ENCODE measurements at places on chromosomes 7 and 10.

DNA sequence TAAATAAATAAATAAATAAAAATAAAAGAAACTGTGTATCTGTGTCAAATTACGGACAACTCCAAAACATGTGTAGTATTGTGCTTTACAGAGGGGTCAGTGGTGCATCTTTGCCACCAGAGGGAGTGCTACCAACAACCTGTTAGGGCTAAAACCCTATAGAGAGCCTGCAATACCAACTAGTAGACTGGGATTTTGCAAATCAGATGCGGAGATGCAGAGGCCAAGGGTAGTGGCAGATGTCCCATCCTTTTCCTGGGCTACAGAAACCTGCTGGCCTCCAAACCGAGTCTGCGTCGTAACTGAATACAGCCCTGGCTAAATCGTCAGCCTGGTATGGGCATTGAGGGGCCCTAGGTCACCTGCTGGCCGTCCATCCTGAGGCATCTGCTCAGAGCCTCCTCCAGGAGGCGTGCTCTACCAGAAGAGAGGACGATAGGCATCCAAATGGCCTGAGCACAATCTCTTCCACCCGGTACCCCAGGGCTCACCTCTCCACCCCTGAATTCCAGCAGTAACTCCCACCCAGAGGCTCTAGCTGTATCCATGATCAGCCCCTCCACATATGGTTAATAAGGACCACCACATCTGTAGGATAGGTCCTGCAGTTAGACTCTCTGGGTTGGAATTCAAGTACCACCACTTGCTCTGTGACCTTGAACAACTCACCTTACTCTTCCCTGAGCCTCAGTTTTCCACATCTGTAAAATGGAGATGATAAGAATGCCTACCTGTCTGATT is 6.2 kb upstream of the RRP12 start:
- peak overlapping the region; percentile 62 for H3K27ac ChIP-seq
- DNase-seq, result peak; percentile 78
- H3K4me1 ChIP-seq, result peaks cover 16% of the 10 kb centered on the region

DNA sequence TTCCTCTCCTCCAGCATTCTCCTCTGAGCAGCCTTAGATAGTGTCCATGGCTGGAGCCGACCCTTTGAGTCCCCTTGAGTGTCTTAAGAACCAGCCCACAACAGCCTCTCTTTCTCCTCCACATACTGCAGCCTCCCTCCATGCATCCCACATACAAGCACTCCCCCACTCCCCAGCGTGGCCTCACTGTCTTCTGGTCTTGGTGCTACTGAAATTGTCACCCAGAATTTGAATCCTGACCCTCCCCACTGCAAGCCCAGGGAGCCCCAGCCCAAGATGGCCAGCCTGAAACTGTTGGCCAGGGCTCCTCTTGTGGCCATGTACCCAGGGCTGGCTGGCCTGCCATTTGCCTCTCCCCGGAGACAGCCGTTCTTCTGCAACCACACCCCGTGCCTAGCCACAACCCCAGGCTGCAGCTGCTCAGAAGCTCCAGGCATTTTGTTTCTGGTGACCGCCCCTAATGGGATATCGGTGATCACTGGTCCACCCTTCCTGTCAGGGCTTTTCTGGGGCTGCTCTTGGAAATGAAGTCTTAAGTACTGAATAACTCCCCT is 18.8 kb upstream of the SH2D4B start:
- H3K27me3 ChIP-seq, result no peaks in the 10 kb centered on the region
- peaks cover 17% of the 10 kb centered on the region for H3K4me1 ChIP-seq
- H3K4me3 ChIP-seq, result no peak overlapping the region
- peaks cover 67% of the 10 kb centered on the region for H3K36me3 ChIP-seq
- H3K27ac ChIP-seq, result peak overlapping the region; percentile 13
- DNase-seq, result peak; percentile 26

DNA sequence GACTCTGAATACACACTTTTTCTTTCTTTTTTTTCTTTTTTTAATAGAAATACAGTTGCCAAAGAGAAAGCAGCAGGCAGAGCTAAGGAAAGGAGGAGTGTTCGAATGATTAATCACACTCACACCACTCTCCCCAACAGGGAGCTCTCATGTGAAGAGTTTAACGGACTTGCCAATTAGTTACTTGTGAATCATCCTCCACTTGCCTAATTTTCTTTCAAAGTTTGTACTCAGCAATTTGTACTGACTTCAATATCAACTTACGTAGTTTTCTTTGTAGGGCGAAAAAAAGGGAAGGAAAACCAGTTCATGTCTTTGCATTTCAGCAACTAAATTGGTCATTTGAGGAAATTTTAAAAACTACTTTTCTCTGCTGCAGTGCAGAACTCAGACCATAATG is 109.2 kb downstream of the PIP4K2A start:
- no peak for DNase-seq
- peak overlapping the region; percentile 67 for H3K27ac ChIP-seq
- H3K4me3 ChIP-seq, result no peak overlapping the region
- H3K27me3 ChIP-seq, result no peaks in the 10 kb centered on the region

- no peaks in the 10 kb centered on the region for H3K4me1 ChIP-seq
- H3K27ac ChIP-seq, result no peak overlapping the region
- no peaks in the 10 kb centered on the region for H3K36me3 ChIP-seq
- DNase-seq, result no peak
- H3K27me3 ChIP-seq, result no peaks in the 10 kb centered on the region
Observed at GRCh38 chr7:141586878-141587277, 35.7 kb downstream of the AGK start.

DNA sequence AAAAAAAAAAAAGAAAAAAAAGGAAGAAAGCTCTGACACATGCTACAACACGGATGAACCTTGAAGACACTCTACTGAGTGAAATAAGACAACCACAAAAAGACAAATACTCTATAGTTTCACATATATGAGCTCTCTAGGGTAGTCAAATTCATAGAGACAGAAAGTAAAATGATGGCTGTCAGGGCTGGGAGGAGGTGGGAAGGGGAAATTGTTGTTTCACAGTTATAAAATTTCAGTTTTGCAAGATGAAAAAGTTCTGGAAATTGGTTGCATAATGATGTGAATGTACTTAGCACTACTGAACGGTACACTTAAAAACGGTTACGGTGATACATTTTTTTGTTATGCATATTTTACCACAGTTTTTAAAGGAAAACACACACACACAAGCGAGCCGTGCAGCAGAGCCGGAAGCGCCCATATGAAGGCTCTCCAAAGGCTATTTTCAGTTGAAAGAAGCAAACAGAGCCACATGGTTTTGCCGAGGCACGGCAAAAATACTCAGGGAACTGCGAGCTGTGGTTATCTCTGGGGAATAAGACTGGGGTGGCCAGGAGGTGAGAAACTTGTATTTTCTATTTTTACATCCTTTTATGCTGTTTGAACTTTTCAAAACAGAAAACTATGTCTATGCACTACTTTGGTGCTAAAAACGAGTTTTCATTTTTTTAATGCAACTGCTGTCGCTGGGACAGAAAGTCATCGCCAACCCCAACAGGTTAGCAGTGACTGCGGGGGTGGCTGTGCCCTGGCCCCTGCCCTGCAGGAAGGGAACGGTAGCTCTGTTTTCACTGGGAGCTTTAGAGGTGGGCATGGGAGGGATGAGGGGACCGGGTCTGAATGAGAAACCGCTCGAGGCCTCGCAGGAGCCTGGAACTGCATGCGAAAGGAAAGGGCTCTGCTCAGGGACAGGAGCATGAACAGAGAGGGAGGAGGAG is 132.9 kb downstream of the OAT start:
- peaks cover 9% of the 10 kb centered on the region for H3K4me1 ChIP-seq
- no peaks in the 10 kb centered on the region for H3K27me3 ChIP-seq
- no peak overlapping the region for H3K27ac ChIP-seq
- peak; percentile 21 for DNase-seq
- H3K4me3 ChIP-seq, result no peak overlapping the region

DNA sequence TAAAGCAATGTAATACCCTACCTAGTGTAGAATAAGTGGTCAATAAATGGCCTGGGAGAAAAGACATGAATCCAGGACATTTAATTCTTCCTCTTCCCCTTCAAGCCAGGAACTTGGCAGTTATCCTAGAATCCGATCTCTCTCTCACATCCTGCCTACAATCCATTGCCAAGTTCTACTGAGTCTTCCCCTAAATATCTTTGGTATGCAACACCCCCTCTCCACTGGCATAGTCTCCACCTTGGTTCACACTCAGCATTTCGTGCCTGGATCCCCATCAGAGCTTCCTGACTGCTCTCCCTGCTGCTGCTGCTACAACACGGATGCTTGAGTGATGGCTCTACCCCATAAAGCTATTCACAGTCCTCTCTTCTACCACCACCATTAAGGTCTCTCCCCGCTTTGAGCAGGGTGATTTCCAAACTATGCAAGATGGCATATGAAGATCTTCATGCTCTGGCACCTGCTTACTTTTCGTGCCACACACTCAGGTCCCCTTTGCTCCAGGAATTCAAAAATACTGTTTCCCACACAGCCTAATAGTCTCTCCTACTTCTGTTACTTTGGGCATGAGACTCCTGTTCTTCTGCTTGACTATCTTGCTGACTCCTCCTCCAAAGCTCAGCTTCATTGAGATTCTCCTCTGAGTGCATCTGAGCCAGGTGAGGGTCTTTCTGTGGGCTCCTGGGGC is 4.8 kb downstream of the ANK3 start:
- H3K4me3 ChIP-seq, result no peak overlapping the region
- no peaks in the 10 kb centered on the region for H3K27me3 ChIP-seq
- DNase-seq, result no peak
- no peaks in the 10 kb centered on the region for H3K36me3 ChIP-seq

DNA sequence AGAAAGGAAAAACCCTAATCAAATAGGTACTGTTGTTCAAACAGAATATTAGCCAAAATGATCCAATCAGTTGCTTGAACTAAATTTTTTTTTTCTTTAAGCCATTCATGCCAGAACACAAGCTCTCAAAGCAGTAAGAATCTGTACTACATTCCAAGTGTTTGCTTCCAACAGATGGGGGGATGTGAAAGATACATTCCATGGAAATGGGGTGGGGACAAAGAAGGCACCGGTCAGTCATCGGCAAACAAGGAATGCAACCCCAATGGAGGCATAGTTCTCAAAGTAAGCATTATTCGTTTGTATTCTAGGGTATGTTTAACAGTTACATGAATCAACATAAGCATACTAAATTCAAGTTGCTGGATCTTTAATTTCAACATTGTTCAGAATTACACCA is 32.5 kb downstream of the C10orf143 start:
- H3K27me3 ChIP-seq, result no peaks in the 10 kb centered on the region
- H3K36me3 ChIP-seq, result no peaks in the 10 kb centered on the region
- DNase-seq, result no peak
- H3K4me1 ChIP-seq, result no peaks in the 10 kb centered on the region

DNA sequence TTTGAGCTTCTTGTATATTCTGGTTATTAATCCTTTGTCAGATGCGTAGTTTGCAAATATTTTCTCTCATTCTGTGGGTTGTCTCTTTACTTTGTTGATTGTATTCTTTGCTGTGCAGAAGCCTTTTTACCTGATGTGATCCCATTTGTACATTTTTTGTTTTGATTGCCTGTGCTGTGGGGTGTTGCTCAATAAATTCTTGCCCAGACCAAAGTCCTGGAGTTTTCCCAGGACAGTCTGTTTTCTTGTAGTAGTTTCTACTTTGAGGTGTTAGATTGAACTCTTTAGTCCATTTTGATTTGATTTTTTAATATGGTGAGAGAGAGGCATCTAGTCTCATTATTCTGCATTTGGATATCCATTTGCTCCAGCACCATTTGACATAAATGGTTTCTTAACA is 588.7 kb upstream of the MBL2 start:
- H3K4me1 ChIP-seq, result no peaks in the 10 kb centered on the region
- no peaks in the 10 kb centered on the region for H3K27me3 ChIP-seq
- H3K4me3 ChIP-seq, result no peak overlapping the region
- no peaks in the 10 kb centered on the region for H3K36me3 ChIP-seq
- DNase-seq, result no peak

DNA sequence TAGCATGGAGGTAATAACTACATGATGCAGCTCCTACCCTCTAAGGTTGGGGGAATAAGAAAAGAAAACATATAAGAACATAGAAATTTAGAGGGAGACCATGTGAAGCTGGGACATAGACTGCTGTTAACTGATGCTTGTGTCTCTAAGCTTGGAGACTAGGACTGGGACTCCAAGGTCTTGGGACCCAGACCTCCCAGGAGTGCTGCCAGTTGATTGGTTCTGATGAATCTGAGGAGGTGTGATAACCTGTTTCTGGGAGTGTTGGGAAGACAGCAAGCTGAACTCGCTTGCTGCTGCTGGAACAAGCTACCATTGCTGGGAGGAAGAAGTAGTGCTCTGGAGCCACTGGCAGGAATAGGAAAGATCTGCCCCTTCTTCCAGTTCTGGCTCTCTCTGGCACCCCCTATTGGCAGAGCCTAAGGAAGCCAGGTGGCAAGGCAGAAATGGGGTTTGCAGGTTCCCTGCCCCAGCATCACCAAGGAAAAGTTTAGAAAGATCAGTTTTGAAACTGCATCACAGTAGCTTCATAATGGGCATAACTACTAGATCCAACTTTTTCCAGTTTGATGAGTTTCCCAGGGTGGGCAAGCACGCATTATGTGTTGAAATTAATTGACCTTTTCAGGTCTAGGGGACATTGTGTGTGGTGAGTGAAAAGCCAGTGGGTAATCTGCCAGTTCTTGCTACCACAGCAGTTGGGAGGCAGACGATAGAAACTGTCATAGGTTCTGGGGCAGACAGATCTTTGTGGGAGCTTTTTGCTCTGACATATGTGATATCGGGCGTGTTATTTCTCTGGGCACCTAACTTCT is 140.7 kb downstream of the SND1 start:
- no peaks in the 10 kb centered on the region for H3K27me3 ChIP-seq
- H3K4me1 ChIP-seq, result peaks cover 11% of the 10 kb centered on the region
- no peak overlapping the region for H3K4me3 ChIP-seq
- H3K27ac ChIP-seq, result no peak overlapping the region

DNA sequence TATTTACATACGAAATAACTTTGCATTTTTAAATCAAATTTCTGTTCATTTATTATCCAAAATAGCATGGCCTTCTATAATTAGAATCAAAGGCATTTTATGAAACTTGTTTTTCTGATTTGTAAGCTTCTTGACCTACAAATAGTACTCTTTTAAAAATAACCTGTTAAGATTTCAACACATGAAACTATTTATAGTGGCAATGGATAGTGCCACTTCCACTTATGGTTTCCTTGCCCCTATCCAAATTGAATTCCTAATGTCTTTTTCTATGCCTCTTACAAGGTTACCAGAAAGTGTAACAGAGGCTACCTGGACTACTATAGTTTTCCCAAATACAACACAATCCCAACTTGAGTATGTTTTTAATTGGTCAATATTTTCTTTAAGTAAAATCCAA is 263.5 kb downstream of the SEMA3D start:
- no peak overlapping the region for H3K4me3 ChIP-seq
- no peak for DNase-seq
- H3K27me3 ChIP-seq, result no peaks in the 10 kb centered on the region
- no peak overlapping the region for H3K27ac ChIP-seq
- H3K36me3 ChIP-seq, result no peaks in the 10 kb centered on the region

DNA sequence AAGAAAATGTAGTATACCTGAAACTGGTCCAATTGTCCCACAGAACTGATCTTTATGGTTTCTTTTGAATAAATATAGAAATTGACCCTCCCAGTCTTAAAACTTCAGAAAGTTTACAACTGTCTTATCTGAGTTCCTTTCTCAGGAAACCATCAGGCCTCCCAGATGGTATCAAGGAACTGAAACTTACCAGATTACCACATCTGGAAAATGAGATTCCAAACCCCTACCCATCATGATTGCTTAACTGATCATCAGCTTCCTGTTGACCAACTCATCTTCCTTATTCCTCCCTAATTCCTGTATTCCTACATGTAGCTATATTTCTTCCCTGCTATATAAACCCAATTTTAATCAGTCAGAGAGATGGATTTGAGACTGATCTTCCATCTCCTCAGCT is 5.5 kb downstream of the VWDE start:
- no peak overlapping the region for H3K4me3 ChIP-seq
- DNase-seq, result no peak
- H3K36me3 ChIP-seq, result no peaks in the 10 kb centered on the region
- H3K27me3 ChIP-seq, result no peaks in the 10 kb centered on the region

All from upper lobe of left lung (tissue), 6 donors.